Stimulated activated CD4-positive, alpha-beta T cell treated with anti-CD3 and anti-CD28 coated beads, TNF-alpha, amount 100 ng/mL, for 1 hour (primary cell): ENCODE measurements at places on chromosomes 12 and 14.

- DNase-seq, result no peak
These were observed 5.3 kb upstream of the GRIP1 start for GRCh38 chr12:66684222-66684621.

- no peak for DNase-seq
These were observed 29.8 kb upstream of the DLGAP5 start for GRCh38 chr14:55221186-55221585.

- DNase-seq, result no peak
These were observed 79.0 kb downstream of the TMEM30B start for GRCh38 chr14:61202124-61202523.

- peak; percentile 70 for DNase-seq
These were observed 2.0 kb upstream of the GAPDH start for GRCh38 chr12:6532051-6532926.

- no peak for DNase-seq
These were observed 34.5 kb upstream of the PTGR2 start for GRCh38 chr14:73817020-73817655.

- no peak for DNase-seq
These were observed 2.5 kb downstream of the DUSP6 start for GRCh38 chr12:89349814-89350213.

GRCh38 chr12:11542599-11542998, 106.9 kb upstream of the ETV6 start:
- no peak for DNase-seq

GRCh38 chr14:64680714-64681065, 23.5 kb upstream of the PLEKHG3 start:
- DNase-seq, result no peak

DNA sequence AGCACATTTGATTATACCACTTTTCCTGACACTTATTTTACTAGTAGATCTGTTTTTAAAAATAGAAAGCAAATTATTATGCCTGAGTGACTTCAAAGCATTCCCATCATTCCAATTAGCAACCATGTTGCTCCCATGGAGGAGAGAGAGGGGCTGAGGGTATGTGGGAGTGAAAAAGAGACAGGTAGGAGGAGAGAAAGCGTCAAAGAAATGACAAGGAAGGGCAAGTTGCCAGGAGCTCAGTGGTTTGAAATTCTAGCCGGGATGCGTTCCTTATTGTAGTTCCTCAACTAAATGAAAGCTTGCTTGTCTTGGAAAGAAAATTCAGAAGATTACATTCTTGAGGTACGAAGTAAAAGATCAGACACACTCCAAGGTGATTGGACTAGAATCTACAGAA, 92.4 kb upstream of the PKP2 start:
- no peak for DNase-seq

DNA sequence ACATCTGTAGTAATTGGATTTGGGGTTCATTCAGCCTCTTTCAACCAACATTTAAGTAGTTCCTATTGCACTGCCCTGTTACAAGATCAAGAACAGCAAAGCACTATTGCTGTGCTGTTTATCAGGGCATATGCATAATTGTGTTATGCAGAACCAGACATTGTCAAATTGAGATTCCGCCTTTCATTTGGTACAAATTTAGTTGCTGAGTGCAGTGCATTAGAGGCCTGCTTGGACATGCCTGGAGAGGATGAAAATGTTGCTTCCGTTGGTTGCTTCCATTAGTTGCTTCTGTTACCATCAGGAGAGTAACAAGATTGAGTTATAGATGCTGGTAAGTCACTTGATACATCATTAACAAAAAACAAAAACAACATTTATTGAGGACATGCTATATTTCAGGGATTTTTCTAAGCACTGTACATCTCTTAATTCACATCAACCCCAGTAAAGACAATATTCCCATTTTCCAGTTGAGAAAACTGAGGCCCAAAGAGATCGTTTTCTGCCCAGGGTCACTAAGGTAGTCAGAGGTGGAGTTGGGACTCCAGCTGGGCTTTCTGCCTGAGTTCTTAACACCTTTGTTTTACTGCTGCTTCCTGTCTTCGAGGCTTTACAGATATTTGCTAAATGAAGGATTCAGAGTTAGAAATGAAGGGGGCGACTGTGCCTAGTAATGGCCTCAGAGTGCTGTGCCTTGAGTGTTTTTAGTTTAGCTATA, 79.3 kb downstream of the PPP2R5C start:
- no peak for DNase-seq

DNA sequence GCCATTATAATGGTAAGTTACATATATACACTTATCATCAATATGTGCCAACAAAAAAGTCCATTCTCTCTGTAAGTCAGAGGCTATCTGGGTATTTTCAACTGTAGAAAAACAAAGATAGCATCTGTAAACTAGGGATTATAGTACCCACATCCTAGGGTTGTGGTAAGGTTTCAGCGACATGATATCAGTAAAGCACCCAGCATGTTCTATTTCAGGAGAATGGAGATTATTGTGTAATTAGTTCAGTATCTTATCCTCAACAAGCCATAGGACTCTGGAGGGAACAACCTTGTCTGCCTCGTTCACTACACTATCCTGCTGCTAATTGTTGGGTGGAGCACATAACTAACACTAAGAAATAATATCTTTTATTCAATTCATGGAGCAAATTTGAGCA, 19.7 kb upstream of the CKAP4 start:
- no peak for DNase-seq

- DNase-seq, result no peak
These were observed 136.4 kb downstream of the CNTN1 start for GRCh38 chr12:40828593-40828990.

DNA sequence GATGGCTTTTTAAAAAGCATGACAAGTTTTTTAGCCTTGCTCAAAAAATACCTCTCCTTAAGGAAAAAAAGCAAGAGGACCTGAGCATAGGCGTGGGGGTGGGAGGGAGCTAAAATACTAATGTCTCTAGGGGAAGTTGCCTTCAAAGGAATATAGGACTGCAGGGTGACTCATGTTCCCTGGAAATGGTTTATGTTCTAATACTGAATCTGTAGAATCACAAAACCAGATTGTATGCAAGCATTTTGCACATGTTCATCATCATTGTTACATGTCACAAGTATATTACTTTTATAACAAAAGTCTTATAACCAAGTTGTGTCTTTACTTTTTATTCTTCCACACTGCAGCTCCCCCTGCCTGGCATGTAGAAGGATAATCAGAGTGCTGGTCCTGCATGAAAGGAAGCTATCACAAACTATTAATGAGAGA, 36.6 kb downstream of the GPR135 start:
- no peak for DNase-seq

GRCh38 chr12:1839956-1840951, 19.9 kb downstream of the LRTM2 start:
- DNase-seq, result no peak

GRCh38 chr14:54743382-54743781, 159.2 kb downstream of the GCH1 start:
- DNase-seq, result no peak

GRCh38 chr14:65421201-65421981, 8.9 kb downstream of the FUT8 start:
- DNase-seq, result no peak

DNA sequence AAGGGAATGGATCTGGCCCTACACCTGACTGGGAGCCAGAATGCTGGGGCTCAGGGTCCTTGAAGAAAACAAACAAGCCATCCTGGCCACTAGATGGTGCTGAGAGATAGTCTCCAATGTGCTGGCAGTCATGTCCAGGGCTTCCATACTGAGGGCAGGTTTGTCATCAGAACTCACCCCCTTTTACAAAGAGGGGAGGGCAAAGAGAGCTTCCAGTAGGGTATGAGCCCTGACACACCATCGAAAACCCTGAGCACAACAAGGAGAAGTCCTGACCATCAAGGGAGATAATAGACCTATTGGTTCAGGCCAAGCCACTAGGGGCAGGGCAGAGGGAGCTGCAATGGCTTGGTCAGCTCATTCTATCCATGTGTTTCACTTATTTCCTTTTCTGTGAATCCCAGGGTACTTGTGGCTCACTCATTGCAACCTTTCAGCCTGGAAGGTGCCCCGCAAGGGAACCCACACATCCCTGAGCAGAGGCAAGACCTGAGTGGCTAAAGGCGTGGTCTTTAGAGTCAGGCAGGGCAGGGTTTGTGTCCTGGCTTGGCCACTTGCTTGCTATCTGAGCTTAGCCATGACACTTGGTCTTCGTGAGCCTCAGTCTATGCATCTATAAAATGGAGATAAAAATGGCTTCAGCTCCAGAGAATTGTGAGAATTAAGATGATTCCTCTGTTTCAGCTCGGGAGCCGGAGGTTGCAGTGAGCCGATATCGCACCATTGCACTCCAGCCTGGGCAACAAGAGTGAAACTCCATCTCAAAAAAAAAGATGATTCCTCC, 6.2 kb upstream of the PLEKHH1 start:
- no peak for DNase-seq

DNA sequence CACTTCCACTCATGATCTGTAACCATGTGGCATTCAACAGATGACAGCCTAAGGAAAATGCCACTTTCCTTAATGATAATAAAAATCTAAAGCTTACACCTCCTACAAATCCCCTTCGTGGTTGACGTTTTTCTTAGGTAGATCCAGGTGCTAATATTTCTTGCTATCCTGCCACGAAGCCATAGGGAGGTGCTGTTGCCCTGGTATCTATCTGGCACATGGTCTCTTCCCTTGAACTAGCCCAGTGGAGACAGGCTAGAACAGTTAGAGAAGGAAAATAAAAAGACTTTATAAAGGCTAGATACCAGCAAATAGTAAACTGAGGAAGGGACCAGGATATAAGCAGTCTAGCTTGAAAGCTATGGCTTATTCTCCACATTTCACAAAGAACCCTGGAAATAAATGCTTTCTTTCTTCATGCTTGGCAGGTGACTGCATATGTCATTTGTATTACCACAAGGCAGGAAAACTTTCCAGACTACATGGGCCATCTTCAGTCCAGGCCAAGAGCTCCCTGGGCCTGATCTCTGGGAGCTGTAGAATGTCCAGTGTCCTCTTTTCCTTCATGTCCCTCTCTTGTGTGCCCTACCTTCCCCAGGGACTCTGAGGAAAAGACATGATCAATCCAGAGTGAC, 15.3 kb downstream of the SPIC start:
- DNase-seq, result no peak

GRCh38 chr12:132179431-132180362, 35.4 kb downstream of the NOC4L start:
- DNase-seq, result no peak

GRCh38 chr14:77562681-77563080, 53.8 kb downstream of the SPTLC2 start:
- DNase-seq, result no peak

DNA sequence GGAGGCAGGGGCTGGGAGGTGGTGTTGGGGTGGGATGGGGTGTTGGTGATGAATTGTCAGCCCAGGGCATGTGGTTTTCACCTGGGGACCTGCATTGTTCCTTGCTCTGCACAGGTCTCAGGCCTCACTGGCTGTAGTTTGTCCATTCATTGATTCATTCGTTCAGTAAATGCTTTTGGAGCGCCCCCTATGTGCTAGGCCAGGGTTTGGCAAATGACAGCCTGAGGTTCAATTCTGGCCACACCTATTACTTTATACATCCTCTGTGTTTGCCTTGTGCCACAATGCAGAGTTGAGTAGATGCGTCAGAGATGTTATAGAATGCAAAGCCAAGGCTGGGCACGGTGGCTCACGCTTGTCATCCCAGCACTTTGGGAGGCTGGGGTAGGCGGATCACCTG, 4.7 kb downstream of the ADCK1 start:
- no peak for DNase-seq

DNA sequence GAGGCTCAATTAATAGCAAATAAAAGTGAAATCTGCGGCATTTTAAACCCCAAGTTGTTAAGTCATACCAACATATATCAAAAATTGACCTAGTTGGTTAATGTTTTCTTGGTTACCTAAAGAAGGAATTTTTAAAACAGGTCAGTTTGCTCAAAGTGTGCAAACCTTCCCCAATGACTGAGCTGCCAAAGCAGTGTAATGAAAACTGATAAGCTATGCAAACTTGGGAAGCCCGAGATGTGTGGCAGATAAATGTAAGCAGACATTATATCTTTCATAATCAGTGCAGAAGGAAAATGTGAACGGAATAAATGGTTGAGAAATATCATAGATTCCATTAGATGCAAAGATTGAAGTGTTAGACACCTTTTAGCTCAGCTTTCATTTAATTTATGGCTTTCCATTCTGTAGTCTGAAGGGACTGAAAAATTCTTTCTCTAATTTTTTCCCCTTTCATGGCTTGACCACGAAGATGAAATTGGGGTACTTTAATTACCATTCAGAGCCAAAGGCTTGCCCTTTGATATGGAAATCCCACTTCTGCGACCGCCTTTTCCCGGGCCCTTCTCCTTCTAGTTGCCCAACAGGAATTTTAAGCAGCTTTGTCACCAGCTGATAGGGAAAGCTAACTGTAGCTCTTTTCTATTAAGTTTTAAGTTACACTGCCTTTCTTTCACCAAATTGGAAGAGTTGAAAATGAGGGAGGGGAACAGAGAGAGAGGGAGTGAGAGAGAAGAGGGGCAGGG, 306.6 kb upstream of the SOX5 start:
- no peak for DNase-seq

DNA sequence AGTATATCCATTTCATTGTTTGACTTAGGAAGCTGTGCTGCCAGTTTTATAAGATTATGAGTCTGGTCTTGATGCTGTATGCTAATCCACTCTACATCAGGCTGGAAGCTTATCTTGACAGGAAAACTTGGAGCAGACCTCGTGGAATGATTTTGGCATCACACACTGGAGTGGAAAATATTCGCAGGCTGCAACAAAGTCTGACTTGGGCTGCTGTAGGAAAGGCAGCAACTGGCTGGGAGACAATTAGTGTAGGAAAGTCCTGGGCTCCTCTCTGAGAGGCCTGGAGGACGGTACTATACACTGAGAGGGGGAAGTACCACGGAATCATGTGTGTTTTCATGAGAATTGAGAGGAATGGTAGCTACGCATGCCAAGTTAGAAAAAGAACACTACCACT, 383.7 kb downstream of the ETNK1 start:
- no peak for DNase-seq

DNA sequence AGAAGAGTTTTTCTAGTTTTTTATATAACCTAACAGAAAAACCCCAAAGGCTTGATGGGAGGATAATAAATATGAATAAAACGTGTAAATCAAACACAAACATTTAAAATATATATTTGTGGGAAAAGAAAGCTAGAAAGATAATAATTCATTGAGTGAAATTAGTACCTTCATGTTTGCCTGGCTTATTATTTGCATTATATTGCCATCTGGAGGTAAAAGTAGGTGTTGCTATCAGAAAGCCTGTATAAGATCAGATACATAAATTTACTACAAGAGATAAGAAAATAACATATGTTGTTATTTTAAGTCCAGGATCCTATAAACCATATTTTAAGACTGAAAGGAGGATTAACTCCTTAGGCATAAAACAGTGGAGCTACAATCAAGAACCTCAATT, 77.7 kb downstream of the NTS start:
- DNase-seq, result no peak

GRCh38 chr14:100294213-100294962, 11.9 kb downstream of the SLC25A29 start:
- no peak for DNase-seq

DNA sequence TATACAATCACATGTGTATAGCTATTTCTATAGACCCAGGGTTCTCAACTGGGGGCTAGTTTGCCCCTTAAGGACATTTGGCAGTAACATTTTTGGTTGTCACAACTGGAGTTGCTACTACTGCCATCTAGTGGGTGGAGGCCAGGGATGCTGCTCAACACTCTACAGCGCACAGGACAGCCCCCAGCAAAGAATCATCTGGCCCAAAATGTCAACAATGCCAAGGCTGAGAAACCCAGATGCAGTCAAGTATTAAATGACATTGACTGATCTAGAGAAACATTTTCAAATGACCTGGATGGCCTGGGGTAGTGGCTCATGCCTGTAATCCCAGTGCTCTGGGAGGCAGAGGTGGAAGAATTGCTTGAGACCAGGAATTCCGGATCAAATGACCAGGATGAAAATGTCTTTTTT, 5.8 kb downstream of the WSB2 start:
- peak; percentile 25 for DNase-seq

GRCh38 chr12:560691-561390, 101.1 kb downstream of the B4GALNT3 start:
- no peak for DNase-seq
